ENCODE measurements at places on chromosomes 6 and 20.

DNA sequence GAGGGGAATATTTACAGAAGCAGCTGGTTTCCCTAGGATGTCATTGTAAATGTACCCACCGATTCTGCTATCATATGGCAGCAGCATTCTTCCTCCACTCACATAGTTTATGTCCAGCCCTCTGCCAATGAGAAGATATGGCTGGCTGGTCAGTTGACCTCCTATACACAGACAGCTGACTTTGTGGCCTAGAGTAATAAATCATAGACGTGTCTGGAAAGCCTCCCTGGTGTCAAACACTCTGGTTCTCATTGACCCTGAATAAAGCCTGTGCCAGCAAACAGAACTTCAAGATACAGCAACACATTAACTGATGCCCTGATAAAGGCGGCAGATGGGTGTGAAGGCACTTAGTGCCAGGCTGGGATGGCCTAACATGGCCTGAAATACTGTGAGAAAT, 52.6 kb downstream of the GPR63 start:
- DNase-seq, result no peak

DNA sequence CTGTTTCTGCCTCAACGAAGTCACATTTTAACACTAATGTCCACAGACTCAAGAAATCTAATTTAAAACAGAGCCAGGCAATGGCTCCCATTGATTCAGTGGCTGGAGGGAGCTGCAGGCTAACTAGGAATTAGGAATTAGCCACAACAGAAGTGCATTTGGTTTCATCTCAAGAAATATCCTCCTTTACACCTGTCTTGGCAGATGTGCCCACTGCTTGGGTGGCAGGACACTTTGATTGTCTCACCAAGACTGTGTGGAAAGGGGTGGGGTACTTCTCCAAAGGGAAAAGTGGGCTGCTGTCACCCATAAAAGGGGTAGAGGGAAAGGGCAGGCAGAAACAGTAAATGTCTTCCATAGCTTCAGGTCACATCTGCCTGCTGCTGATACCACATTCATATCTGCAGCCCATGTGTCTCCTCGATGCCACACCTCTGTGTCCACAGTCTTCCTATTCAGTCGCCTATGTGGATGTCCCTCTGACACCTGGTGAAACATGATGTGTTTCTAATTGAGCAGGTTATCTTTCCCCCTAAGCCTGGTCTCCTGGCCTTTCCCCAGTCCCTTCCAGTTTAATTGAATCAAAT, 10.9 kb upstream of the OSER1 start:
- DNase-seq, result no peak

GRCh38 chr6:31485055-31485454, 12.9 kb upstream of the MICB start:
- DNase-seq, result peak; percentile 53

- no peak for DNase-seq
These were observed 261.4 kb upstream of the CDH4 start for GRCh38 chr20:60990643-60991042.

DNA sequence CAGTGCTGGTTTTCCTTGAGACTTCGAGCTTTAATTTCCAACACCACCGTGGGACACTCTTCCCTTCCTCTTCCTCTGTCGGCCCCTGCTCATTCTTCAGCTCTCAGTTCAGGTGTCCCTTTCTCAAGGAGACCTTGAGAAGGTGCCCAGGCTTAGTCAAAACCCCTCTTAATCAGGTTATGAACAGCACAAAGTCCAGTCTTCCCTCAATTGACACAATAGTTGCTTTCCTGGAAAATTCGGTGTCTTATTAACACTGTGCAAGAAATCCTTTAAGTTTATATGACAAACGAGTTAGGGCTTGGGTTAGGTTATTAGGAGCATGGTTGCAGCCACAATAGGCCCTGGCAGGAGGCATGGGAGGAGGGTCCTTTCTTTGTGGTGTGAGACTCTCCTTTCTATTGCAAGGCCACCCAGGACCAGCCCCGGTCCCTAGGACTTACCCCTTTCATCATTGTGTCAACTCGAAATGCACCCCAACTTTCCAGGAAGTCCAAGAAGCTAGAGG, 1.5 kb upstream of the NSFL1C start:
- no peak for DNase-seq

DNA sequence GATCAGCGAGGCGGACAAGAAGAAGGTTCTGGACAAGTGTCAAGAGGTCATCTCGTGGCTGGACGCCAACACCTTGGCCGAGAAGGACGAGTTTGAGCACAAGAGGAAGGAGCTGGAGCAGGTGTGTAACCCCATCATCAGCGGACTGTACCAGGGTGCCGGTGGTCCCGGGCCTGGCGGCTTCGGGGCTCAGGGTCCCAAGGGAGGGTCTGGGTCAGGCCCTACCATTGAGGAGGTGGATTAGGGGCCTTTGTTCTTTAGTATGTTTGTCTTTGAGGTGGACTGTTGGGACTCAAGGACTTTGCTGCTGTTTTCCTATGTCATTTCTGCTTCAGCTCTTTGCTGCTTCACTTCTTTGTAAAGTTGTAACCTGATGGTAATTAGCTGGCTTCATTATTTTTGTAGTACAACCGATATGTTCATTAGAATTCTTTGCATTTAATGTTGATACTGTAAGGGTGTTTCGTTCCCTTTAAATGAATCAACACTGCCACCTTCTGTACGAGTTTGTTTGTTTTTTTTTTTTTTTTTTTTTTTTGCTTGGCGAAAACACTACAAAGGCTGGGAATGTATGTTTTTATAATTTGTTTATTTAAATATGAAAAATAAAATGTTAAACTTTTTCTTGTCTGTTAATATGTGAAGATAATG, 2.2 kb downstream of the HSPA1B start:
- DNase-seq, result peak; percentile 54

DNA sequence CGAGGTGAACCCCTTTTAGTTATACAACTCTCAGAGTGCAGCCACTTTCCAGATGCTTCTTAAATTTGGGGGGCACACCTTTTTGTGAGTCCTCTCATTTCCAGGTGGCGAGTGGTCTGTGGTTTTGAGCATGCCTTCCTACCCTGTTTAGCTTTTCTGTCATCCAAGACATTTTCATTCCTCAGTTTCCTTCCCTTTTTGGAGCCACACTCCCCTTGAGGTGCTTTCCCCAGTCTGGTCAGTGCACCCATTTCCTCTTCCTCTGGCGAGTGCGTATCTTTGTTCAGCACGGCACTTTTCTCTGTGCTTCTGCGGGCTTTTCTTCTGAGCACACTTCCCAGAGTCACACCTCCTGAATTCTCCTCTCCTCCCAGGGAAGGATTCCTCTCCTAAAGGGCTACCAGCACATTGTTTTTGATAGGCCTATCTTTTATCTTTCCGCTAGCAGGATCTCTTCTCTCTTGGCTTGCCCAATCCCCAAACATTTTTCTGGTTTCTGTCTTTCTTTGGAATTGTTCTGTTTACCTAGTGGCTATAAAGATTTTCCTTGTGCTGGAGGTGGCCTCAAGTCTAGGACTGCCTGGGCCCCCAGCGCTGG, 1.4 kb downstream of the PHF20 start:
- no peak for DNase-seq

DNA sequence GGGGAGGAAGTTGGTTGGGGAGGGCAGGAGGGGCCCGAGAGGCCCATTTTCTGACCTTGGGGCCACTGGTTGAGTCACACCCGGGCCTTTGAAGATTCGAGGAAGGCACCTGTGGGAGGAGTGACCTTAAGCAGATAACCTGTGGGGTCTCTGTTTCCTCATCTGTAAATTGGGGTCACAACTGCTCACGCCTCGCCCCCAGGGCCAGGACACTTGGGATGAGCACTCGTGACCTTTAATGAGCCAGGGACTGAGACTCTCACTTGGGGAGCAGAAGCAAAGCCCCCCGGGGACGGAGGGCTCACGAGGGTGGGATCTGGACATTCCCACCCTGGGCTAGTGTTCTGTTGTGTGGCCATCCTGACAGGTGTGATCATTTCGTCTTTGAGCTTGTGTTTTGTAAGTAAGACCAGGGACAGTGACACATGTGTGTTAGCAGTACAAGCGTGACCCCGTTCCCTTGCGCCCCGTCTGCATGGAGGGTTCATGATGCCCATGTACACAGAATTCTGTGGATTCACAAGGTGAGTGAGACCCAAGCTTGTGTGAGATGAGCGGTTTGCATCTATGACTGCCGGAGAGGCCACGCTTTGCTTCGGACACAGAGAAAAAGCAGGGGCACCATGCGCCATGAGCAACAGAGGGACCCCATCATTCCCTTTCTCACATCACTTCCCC, 79.3 kb upstream of the PMEPA1 start:
- DNase-seq, result no peak

- peak; percentile 94 for DNase-seq
These were observed 119.5 kb downstream of the ARHGAP18 start for GRCh38 chr6:129590408-129591022.

- DNase-seq, result no peak
These were observed 394.6 kb downstream of the ZFAND3 start for GRCh38 chr6:38214159-38214558.

DNA sequence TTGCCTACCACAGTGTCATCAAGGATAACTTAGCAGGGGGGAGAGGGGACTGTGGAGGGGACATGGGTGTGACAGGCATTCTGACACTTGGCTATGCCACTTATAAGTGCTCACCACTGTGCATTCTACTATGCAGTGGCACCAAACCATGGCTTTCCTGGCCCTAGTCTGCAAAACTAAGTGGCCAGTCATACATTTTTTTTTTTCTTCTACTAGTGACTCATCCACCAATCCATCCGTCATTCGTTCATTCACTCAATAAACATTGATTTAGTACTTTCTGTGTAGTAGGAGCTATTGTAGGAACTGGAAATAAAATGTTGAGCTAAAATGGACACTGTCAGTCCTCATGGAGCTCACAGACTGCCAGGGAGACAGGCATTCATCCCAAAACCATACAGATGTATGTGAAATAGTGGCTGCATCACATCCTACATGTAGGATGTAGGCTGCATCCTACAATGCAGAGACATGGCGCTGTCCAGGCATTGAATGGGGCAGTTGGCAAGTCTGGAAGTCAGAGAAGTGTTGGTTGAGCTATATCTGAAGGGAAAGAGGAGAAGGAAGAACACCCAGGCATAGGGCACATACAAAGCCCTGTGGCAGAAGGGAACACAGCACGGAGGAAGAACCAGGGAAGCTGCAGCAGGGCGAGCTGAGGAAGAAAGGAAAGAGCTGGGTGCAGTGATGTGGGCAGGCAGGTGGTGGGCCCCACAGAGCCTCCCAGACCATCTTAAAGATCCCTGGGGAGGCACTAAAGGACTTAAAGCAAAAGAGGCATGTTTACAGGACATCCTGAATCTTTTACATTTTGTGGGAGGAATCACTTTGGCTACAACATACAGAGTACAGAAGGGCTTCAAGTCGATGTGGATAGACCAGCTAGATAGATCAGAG, 224.4 kb downstream of the UST start:
- peak; percentile 48 for DNase-seq

GRCh38 chr6:144265061-144265357, 20.1 kb upstream of the UTRN start:
- DNase-seq, result peak; percentile 36

DNA sequence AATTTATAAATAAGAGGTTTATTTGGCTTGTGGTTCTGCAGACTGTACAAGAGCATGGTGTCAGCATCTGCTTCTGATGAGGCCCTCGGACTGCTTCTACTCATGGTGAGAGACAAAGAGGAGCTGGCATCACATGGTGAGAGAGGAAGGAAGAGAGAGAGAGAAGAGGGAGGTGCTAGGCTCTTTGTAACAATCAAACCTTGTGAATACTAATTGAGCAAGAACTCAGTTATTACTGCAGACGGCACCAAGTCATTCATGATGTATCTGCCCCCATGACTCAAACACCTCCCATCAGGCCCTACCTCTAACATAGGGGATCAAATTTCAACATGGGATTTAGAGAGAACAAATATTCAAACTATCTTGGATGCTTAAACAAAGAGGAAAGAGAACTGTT, 6.3 kb upstream of the SIRPG start:
- peak; percentile 11 for DNase-seq

GRCh38 chr6:143385636-143386035, 64.9 kb downstream of the ADAT2 start:
- no peak for DNase-seq

DNA sequence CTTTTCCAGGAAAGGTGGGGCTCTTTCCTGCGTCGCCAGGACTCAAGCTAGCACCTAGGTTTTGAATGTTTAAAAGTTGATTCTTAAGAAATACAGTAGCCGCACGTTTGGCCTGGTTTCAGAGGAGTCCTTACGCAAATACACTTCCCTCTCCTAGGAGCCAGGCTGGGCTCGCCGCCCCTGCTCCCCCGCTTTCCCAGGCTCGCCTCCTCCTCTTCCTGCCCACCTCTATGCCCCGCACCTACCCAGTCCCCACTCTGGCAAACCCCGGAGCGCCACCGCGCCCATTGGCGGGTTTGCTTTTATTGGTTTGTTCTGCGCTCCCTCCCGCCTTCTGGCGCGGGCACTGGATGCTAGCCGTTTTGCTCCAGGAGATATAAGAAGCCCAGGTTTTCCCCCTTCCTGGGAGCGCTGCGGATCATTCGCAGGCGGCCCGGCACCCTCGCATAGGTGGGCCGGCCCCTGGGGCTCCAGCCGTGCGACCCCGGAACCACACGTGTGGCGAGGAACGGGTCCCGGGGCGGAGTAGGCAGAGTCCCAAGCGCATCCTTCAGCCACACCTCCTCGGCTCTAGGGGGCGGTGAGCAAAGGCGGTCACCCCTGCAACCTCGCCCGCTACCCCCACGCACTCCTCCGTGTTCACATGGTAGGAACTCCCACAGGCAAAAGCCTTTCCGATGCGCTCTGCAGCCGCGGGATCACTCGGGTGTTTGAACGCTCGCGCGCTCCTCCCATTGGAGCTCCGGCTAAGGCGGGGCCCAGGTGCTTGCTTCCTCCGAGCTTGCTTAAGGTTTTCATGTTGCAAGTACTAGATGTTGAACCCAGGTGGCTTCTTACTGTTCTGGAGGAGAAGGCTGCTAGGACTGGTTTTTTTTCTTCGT, 119.0 kb downstream of the RTN4IP1 start:
- peak; percentile 76 for DNase-seq

- DNase-seq, result no peak
These were observed 431.5 kb downstream of the HACE1 start for GRCh38 chr6:104428184-104428583.

- no peak for DNase-seq
These were observed 119.0 kb upstream of the RPS6KA2 start for GRCh38 chr6:166745801-166746668.

- no peak for DNase-seq
These were observed 173.5 kb upstream of the IRAK1BP1 start for GRCh38 chr6:78693835-78694234.

- DNase-seq, result peak; percentile 6
These were observed 92.3 kb downstream of the ATRN start for GRCh38 chr20:3563133-3563532.

DNA sequence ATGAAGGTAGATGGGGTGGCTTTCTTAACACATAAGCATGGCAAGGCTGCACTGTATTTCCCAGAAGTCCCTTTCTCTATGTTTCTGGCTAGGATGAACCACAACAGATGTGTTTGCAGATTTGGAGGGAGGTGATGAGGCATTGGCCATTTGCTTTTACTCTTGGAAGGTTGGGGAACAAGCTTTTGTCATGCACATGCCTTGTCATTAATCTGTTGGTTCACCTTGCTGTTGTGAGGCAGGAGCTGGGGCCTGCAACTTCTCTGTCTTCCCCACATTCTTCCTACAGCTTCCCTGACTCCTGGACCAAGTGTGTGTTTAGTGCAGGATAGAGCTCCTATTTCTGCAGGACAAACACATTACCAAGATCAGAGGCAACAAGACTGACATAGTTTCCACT, 326.2 kb upstream of the SPTLC3 start:
- no peak for DNase-seq

- peak; percentile 60 for DNase-seq
These were observed 259.9 kb upstream of the MARCKS start for GRCh38 chr6:113597231-113597583.

All from fibroblast of skin of right biceps (primary cell).